Right forelimb (tissue), 1 donor: ENCODE measurements at places on chromosomes 11 and 22.

DNA sequence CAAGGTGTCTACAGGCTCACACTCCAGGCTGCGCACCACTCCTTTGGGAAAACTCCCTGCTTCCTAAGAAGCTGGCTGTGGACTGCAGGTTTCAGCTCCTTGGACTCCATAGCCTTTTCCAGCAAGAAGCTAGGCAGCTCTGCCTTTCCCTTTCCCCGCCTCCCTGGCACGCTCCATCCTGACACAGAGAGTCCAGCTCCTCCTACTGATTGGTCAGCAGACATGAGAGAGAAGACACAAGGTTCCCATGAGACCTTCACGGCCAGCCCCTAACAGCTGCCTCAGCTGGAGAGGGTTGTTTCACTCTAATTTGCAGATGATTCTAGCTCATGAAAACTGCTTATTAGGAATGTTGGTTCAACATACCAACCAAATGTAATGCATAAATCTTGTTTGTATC is 27.6 kb downstream of the TENM4 start:
- peak; percentile 86 for DNase-seq

DNA sequence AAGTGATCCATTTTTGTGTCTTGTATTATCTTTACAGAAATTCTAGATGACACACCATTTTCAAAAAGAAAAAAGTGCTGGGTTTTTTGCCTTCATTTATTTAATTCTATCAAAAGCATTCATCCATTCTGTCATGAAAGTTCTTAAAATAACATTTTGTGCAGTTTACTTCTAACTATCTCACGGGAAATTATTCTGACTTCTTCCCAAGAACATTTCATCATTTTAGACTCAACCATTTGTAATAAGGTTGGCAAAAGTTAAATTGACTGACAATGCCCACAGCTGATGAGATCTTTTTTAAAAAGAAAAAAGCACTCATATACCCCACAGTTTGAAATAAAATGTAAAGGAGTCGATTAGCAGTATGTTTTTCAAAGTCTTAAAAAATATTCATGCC is 68.5 kb downstream of the SBF2 start:
- DNase-seq: no peak

GRCh38 chr11:61198361-61198760 is 5.0 kb upstream of the PGA3 start:
- no peak for DNase-seq

DNA sequence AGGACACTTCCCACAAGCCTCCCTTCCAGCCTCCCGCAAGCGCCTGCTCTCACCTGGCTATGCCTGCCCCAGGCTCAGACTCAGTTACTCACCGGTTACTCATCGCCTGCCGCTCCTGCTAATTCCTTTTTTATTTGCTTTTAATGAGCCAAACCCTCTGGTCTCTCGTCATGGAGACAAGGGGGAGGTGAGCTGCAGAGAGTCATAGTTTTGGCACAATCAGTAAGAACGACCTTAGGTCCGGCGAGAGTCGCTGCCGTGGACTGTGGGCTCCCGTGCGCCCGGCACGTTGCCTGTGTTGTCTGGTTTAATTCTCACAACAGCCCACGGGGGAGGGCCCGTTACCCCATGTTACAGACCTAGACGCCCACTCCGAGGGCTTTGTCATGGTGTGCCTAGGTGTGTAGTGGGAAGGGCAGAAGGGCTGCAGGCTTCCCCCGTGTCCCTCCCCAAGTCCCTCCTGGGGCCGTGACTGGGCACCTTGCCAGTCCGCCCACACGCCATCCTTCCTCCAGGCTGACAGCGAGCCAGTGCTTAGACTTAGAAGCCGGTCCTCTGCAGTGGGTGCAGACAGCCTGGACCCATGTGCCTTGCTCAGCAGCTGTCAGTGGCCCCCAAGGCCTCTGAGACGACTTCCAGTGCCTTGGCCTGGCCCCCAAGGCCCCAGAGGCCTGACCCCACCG is 42.2 kb downstream of the WNT7B start:
- DNase-seq: no peak

DNA sequence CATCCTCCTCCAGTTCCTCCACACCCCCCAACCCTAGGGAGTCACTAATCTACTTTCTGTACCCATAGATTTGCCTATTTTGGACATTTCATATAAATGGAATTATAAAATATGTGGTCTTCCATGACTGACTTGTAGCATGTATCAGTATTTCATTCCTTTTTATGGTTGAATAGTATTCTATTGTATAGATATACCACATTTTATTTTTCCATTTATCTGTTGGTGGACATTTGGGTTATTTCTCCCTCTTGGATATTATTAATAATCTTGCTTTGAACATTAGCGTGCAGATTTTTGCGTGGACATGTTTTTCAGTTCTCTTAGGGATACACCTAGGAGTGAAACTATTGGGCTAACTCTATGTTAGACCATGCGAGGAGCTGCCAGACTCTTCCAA is 23.4 kb downstream of the NAT10 start:
- no peak for DNase-seq

- no peak for DNase-seq
Observed at GRCh38 chr11:64384028-64384737, 25.2 kb downstream of the RPS6KA4 start.

- no peak for DNase-seq
Observed at GRCh38 chr11:61362542-61362875, 335 bp downstream of the TMEM138 start.

DNA sequence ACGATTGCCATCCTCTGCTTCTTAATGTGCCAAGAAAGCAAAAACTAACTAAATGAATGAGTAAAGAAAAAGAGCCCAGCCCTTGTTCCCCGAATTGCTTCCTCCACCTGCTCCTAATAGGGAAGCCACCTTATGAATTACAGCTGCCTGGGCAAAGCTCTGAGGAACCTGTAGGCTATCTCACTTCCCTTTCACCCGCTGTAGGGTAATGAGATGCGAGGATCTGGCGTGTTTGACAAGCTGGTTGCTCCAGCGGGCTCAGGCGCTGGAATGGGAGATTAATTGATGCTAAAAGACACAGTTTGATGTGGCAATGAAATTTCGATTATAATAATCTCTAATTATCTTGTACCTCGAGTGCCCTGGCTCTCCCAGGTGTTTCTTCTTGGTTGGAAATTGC is 256.4 kb downstream of the NTM start:
- no peak for DNase-seq

- DNase-seq: no peak
Observed at GRCh38 chr11:96456111-96456510, 66.3 kb downstream of the JRKL start.

- no peak for DNase-seq
Observed at GRCh38 chr22:46192210-46192993, 42.1 kb downstream of the PPARA start.

GRCh38 chr22:24232124-24232523 is 12.8 kb downstream of the GGT5 start:
- DNase-seq: no peak

- DNase-seq: no peak
Observed at GRCh38 chr11:124285610-124286344, 28.0 kb downstream of the OR8D1 start.

DNA sequence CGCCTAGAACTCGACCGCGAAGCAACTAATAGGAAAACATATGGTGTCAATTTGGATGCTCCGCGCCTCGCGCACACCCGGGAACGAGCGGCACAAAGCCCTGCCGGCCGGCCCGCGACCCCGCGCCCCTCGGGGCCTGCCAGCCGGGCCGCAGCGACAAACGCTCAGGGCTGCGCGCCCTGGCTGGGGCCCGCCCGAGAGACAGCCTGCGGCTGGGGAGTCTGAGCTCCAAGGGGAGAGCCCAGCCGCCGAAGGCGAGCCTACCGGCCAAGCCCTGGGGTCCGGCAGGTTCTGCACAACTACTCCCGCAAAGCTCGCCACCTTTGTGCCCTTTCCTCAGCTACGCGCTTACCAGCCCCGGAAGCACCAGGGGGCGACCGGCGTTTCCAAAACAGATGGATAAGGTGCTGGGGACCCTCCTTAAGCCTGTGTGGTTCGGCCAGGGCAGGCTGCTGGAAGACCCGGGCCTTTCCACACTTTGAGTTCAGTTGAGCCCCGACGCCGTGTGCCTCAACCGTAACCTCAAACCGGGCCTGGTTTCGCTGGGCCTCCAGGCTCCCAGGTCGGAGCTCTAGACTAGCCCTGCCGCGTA is 6.0 kb downstream of the PAX6 start:
- no peak for DNase-seq

DNA sequence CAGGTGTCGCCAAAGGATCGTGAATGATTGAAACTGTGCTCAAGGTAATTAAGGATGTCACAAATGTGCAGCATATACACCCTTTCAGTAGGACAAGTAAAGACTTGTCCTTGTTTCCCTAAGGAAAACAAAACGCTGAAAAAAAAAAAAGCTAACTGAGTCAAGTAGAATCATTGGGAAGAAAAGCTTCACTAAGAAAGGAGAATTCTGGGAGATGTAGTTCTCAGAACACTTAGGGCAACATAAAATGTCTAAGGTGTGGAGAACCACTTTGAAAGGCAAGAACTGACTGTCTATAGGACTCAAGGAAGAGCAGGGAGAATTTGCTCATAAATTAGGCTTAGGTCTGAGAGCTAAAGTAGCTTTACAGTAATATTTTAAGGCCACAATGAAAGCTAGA is 2.9 kb upstream of the OR5T1 start:
- DNase-seq: no peak

DNA sequence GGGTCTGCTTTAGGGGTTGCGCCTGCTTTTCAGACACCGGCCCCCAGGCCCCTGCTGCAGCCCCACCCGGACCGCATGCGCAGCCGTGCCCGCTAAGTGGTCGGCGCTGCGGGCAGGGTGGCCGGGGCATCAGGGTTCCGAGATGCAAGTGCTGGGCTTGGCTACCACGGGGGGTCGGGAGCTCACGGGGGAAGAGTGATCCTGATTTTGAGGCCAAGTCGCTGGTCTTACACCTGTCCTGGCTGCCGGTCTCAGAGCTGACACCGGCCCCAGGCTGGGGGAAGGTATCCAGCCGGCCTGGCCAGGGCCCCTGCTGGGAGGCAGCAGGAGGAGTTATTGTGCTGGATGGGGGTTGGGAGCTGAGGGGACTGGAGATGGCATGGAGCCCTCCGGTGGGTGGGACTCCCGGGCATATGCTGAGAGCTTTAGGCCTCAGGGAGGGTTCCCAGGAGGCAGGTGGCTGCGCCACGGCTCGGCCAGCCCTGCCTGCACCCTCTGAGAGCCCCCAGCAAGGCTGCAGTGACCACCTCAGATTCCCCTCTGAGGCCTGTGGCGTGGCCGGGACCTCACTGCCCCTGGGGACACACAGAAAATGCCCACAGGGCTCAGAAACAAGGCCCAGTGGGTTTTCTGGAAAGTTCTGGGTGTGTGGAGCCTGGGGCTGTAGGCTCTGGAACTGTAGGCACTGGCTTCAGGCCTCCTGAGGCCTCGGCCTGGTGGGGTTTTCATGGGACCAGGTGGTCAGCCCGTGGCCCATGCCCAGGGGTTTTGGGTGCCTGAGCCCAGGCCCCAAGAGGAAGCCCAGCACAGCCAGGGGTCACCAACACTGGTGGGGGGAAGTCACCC is 4.4 kb upstream of the MUC5AC start:
- DNase-seq: peak; percentile 27

- DNase-seq: no peak
Observed at GRCh38 chr11:19962801-19963175, 197.5 kb downstream of the DBX1 start.

GRCh38 chr11:121055076-121055475 is 31.2 kb downstream of the TBCEL start:
- no peak for DNase-seq

DNA sequence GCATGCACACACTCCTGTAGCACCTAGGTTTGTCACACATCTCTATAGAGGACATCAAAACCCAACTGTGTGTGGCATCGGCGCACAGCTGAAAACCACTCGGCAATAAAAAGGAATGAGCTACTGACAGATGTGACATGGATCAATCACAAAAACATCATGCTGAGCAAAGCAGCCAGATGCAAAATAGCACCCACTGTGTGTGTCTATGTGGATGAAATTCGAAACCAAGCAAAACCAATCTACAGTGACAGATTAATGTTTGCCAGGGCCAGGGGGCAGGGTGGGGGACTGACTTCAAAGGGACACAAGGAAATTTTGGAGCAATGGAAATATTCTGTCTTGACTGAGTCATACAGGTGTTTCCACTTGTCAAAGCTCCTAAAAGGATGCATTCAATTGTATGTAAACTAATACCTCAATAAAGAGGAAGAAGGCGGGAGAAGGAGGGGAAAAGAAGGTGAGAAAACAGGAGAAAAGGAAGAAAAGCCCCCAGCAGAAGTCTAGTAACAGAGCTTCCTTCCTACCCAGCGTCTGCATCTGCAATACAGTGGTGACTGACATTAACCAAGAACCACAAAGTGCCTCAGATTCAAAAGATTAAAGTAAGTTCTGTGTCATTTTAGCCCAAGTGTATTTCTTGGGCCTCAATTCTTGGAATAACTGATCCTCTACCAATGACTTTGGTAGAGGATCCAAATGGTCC is 49.8 kb downstream of the PACSIN2 start:
- DNase-seq: no peak

DNA sequence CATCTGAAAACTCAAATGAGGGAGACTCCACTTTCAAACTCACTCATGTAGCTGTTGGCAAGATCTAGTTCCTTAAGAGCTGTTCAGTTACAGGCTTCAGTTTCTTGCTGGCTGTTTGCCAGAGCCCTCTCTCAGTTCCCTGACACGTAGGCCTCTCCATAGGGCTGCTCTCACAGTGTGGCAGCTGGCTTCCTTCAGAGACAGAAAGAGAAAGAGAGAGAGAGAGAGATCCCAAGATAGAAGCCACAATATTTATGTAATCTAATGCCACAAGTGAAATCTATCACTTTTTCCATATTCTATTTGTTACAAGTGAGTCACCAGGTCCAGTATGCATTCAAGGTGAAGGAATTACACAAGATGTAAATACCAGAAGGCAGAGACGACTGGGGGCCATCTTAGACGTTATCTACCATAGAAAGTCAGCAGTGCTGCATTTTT is 168.8 kb downstream of the RCN1 start:
- peak; percentile 43 for DNase-seq

- no peak for DNase-seq
Observed at GRCh38 chr11:116579031-116579653, 193.6 kb downstream of the BUD13 start.

DNA sequence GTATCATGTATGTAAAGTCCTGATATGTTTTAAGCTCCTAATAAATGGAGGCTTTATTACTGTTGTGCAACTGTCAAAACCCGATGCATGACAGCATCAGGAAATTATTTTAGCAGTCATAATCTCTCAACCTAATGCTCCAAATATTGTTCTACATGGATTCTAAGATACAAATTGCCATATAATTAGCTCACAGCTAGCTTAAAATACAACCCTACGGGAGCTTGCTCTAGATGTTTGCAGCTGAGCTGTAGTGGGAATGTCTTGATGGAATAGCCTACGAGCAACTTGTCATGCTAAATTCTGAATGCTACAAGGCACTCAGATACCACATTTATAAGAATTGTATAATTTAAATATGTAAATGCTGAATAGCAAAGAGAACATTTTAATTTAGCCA is 109.8 kb downstream of the STK33 start:
- no peak for DNase-seq
